Placental pericyte (primary cell): ENCODE measurements at places on chromosomes 11 and 22. TPM values are rescaled to one million over a fixed set of nuclear protein-coding genes. Genes with fewer than 3 reads are reported as not detected.

CASP1 gene
- 25.3 and 32.0 TPM in 2 replicates for total RNA-seq

CASP5 gene
- total RNA-seq = 1.5 TPM in 1 of 2 replicates, not detected in the other

CARS1 gene
- total RNA-seq = 72.4 and 100 TPM in 2 replicates

MRGPRX1 gene
- total RNA-seq = not detected in 2 replicates

INS gene
- total RNA-seq = not detected in 2 replicates

RASGRP2 gene
- 1.0 and 1.5 TPM in 2 replicates for total RNA-seq

OR4C11 gene
- total RNA-seq = not detected in 2 replicates
